Esophagus mucosa (tissue), 1 donor: ENCODE measurements at places on chromosomes 11 and 22.
A peak's percentile ranks its signal among the peaks of the same experiment; 100 is the strongest.

GRCh38 chr11:60310407-60310998, 16.6 kb upstream of the MS4A6E start:
- ATAC-seq = no peak

GRCh38 chr22:36659762-36660509, 43.6 kb downstream of the CACNG2 start:
- peak; percentile 81 for ATAC-seq

GRCh38 chr11:45659818-45660160, 5.6 kb downstream of the CHST1 start:
- ATAC-seq = no peak

- no peak for ATAC-seq
These were observed 100.6 kb downstream of the CD44 start for GRCh38 chr11:35239471-35240075.

DNA sequence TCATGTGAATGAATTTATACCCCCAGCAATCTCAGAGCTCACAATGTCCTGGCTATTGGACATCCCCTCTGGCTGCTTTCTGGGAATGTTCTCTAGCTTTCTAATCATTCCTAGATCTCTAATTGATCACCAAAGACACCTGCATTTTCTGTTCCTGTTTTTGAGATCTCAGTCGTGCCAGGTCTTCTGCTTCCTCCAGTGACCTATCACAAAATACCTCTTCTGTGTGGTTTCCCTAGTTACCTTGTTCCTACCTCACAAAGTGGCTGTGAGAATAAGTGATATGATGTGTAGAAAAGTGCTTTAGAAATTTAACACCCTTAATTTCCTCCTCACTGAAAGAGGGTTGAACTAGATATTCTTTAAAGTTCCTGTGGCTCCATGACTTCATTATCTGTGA, 92.2 kb downstream of the LUZP2 start:
- no peak for ATAC-seq

GRCh38 chr11:7657306-7658025, 15.8 kb downstream of the CYB5R2 start:
- peak; percentile 98 for ATAC-seq

DNA sequence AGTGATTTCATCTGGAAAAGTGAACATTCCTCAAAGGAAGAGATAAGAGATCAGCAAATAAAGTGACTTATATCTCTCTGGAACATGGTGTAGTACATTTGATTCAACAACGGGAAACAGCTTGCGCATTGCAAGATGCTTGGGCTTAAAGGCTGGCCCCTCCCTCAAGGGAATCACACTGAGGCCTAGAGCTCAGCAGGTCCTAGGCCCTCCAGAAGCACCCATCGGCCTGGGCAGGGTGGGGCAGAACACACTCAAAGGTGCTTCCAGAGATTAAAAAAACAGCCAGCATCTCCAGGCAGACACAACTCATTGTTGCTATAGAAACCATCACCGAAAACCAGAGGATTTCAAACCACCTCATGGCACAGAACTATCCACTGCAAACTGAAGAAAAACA, 69.0 kb upstream of the ARFGAP3 start:
- no peak for ATAC-seq

DNA sequence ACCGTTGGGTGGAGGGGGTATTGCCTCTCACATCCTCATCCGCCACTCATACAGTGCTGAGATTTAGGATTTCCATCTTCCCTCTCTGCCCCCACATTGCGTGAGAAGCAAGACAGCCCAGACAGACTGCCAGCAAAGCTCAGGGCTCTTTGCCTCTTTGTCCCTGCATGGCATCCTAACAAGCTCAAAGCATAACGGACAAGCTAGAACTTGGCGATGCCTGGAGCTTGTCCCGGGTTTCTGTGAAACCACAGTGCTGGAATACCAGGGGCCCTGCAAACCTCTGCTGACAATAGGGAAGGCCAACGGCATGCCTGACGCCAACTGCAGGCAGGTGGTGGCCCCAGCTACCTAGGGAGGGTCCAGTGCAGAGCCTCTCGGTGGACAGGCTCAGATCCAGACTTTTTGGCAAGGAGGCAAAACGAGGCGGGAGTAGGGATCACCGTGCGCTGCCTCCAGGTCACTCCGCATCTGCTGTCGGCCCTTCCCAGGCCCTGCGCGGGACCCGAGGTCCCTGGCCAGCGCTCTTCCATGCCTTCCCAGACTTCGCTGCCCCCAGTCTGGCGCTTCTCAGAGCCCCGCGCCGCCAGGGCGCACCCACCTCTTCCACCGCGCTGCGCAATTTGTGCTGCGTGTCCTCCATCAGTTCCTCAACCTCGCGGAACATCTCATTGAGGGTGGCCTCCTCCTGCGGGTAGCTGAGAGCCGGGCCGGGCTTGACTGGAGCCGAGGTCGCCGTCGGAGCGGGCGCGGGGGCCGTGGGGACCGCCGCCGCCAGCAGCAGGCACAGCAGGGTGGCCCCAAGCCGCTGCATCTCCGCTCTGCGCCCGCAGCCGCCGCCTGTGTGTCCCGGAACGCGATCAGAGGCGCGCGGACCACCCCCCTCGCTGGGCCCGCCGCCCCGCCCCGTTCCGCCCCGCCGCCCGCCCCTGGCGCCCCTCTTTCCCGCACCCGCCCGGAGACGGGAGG, at the start of gene DKK3:
Gene DKK3 (minus strand): TSS at position 858 of the 969 bp plus-strand sequence. CDS start 44 bp downstream, at position 814.
- ATAC-seq = peak; percentile 50
